ENCODE measurements at places on chromosomes 7 and 10.

DNA sequence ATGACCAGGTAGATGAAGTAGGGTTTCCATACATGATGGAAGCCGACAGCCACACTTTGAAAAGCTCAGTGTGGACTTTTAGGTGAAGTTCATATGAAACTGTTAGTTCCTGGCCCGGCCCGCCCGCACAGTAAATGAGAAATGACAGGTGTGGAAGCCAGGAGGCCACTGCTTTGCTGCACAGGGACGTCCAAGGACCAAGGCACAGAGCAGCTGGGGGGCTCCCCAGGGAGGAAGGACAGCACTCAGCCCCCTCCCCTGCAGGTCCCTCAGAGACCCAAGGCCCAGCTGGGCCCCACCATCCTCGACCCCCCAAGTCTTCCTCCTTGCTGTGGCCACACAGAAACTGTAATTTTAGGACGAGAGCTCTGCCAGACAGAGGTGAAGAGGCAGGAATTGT lies 219.2 kb downstream of the PTPRN2 start:
- no peak for DNase-seq

DNA sequence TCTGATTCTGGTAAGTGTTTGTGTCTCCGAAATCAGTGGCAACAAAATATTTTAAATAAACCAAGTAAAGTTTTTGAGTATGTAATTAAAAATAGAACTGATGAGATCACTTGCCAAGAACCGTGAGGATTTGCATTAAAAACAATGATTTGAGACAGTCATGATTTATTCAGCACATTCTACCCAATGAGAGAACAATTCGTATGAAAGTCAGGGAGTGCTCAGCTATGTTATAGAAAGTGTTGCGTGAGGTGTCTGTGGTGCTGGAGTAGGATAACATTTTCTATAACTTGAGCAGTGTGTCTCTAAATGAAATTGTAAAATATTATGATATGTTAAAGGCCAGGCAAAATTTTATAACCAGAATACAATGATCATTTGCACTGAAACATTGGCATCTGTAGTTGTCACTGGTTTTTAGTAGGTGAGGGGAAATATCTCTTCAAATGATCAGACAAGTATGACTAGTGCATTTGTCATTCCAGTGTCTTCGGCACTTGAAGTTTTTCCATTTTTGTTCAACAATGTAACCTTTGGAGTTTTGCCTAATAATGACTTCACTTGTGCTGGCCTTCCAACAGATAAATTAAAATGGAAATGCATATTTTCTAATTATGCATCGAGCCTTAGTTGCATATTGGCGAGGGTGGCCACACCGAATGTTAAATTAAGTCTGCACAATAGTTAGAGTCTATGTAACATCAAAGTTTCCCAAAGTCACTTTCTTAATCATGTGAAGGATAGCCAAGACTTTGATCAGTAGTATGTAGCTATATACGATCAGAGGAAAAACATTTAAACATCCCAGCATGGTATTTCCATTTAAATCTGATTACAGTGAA lies 335.9 kb downstream of the GFRA1 start:
- DNase-seq: no peak

DNA sequence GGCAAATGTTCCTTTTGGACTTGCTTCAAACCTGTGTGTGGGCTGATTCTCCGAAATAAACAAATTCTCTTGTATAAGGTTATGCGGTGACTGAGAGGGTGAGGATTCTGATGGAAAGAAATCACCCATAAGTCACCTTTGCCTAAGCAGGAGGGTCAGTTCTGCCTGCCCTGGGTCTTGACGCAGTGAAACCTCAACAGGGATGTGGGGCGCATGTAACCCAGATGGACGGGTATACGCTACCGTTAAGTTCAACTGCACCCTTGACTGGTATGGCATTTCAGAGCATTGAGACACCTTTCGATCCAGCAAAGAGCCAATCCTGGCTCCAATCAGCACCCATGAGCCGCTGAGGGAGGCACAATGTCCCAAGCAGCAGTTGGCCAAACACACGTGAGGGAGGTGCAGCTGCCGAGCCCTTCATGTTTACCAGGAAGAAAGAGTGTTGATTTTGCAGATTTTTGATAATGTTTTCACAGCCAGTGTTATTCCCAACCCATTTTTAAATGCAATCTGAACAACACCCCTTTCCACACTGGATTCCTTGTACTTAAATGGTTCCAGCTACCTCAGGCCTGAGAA lies 48.1 kb downstream of the SORBS1 start:
- no peak for DNase-seq

DNA sequence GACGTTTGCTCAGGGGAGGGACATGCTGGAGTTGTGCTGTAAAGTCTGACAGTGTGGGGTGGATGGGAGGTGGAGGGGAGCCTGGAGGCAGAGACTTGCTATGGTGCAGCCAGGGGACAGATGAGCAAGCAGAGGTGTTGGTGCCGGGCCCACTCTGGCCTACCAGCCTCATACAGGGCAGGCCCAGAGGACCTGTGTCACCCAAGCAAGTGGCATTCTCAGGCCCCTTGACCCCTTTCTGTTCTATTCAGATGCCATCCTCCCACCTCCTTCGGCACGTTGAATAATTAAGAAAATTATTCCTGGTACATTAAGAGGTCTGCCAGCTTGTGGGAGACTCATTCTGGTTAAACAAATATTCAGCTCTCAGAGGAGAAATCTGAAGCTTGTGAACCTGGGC lies 8.5 kb downstream of the WDFY4 start:
- no peak for DNase-seq

DNA sequence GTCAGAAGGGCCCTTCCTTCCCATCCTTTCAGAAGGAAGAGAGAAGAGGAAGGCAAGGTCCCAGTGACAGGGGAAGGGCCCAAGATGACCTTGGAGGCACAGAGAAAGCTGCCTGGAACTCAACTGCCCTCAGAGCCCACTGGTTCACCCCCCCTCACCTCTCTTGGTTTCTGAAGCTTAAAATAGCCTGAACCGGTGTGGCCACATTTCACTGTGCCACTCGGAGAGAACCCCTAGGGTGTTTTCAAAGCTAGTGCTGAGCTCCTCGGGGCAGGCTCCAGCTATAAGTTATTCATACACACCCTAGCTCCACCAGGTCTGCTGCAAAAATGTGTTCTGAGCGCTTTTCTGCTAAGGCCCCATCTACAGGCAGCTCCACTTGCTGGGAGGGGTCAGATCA lies 60.9 kb upstream of the ADRB1 start:
- no peak for DNase-seq

DNA sequence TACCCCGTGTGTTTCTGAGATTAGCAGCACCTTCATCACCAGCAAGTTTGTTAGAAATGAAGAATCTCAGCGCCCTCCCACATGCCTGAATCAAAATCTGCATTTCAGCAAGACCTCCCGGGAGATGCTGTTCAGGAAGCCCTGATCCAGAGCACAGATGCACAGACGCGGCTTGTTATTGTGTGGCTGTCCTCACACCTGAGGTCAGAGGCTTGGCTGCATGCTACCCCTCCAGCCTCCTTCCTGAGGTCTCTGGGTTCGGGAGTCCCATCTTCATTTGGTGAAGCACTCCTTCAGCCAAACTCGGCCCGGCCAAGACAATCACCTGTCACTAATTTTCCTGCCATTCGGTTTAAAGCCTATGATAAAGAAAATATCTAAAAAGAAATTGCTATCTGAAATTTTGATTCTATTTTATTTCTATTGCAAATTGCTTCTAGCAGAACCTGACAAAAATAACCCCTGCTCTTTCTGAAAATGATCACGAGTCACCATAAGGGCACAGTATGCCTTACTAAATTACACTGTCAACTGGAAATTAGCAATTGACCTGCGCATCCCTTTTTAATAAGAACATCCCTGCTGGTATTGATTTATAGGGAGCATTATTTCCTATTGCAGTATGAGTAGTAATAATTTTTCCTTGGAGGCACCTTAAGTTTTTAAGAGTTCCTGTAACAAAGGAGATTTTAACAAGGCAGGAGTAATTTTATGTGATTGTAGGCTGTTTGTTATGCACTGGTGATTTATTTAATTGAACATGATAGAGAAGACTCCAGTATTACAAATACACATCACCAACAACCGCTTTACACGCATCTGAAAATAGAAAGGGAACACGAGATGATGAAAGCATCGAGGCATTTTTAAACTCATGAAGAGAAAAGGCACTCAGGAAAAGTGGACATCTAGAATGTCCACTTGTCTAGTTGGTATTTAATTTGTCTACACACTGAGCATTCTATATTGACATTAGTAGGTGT lies 49.5 kb downstream of the VSTM2A start:
- no peak for DNase-seq

- no peak for DNase-seq
These were observed 62.1 kb upstream of the LYZL2 start for GRCh38 chr10:30691639-30692015.

GRCh38 chr7:24802300-24802699 lies 45.0 kb upstream of the GSDME start:
- DNase-seq: no peak

DNA sequence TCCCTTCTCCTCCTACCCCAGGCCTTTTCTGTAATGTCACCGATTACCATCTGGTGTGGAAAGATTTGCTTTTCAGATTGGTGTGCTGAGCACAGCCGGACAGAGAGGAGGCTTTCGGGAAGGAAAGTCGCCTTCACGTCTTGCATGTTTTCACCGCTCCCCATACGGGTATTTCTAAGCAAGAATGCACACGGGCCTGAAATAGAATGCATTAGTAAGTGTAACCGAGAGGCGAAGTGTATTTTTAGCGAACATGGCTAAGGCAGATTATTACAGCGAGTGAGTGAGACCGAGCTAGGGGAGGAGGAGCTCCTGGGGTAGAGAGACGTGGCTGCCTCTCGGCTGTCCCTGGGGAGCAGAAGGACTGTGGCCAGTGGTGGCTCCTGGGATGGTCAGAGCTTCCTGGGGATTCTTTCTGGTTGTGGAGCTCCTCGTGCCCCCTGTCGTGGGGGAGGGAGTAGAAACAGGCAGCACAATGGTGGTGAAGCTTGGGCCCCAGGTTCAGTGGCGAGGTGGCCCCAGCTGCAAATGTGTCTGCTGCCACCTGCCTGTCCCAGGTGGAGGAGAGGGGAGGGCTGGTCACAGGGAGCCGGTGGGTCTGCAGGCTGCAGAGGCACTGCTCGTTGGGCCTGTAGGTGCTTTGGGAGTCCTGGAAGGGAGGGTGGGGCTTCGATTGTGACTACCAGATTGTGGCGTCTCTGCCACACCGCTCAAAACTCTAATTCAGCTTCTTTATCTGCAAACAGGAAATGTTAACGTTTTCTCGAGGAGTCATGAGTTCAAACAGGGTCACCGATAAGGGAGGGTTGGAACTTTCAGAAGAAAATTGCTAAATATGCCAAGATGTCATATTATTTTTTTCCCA lies 135.8 kb downstream of the CAMK1D start:
- DNase-seq: peak; percentile 52

- DNase-seq: no peak
These were observed 104.0 kb upstream of the RHOBTB1 start for GRCh38 chr10:61047788-61048560.

- no peak for DNase-seq
These were observed 37.1 kb downstream of the TRUB1 start for GRCh38 chr10:114975091-114975490.

DNA sequence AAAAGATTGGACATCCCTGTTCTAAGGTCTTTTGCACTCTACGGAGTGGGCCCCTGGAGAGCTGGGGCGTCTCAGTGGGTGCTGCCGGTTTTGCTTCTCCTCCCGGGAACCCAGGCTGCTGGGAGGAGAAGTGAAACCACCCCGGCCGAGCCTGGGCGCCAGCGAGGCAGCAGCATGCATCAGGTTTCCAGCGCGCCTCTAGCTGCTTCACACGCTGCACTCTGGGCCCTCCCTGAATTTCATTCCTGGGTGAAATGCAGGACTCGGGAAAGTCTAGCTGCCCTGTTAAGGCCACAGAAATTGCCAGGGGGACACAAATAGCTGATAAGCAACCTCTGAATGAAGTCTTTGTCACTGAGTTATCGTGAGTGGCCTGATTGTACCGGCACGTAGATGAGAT lies 127.4 kb downstream of the TRRAP start:
- no peak for DNase-seq

GRCh38 chr7:18916826-18917225 lies 200.6 kb downstream of the TWIST1 start:
- DNase-seq: no peak

DNA sequence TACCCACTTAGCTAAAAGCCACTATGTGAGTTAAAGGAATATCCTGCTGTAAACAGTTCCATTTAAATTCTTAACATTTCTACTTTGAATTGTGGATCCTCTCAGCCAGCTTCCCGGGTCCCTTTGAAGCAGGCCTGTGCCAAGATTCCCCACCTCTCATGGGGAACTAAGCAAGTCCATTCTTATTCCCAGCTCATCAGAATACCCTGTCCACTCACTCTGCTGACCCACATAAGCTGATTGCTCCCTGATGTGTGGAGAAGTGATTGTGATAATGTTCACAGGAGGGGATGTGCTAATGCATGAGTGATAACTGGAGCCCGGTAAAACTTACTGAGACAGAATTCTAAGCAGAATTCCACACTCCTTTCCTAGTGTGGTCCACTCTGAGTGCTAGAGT lies 709.7 kb downstream of the CNTNAP2 start:
- DNase-seq: peak; percentile 41

DNA sequence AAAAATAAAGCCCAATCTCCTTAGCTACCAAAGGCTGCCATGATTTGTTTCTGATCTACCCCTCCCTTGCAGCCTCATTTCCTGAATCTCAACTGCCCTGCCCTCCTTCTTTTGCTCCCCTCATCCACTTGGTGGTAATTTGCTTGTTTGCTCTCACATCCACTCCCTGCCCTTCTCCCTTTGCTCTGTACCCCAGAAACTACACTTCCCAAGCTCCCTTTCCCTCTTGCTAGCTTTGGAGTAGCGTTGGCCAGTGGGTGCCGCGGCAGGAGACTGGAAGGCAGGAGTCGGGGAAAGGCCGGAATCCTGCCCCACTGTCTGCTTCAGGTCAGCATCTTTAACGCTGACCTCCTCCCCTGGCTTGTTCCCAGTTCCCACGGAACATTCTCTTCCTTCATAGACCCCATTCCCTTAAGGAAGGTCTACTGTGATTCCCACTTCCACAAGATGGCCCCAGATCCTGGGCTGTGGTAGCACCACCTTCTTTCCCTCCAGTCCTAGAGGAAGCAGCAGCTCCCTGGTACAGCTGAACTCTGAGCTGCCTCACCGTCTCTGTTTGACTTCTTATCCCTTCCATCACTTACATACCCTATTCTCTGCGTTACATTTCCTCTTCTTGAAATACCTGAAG lies 79.1 kb downstream of the PIK3CG start:
- DNase-seq: no peak

DNA sequence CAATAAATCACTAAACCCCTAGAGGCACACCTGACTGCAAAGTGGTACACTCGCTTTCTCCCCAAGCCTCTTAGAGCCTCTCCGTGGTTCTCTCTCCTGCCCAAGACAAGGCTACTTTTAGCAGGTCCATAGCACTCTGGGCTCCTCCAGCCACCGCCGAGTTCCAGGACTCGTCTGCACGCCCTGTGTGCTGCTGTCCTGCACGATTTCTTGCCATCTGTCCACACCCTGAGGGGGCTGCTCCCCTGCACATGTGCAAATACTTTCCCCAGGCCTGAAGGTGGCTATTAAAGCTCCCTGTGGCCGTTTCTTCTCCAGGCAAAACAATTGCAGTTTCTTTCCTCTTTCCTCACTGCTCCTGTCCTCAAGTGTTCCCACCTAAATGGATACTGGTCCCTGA lies 414.3 kb downstream of the PLXNA4 start:
- peak; percentile 19 for DNase-seq

All from G401 (cell line).